HuH-7 (cell line): ENCODE measurements at places on chromosomes 3 and 15.

DNA sequence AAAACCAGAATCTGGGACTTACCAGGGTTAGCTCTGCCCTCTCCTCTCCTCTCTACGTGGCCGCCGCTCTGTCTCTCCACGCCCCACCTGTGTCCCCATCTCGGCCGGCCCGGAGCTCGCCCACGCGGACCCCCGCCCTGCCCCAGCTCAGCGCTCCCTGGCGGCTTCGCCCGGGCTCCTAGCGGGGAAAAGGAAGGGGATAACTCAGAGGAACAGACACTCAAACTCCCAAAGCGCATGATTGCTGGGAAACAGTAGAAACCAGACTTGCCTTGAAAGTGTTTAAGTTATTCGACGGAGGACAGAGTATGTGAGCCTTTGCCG, 5.4 kb downstream of the ISL2 start:
- DNase-seq: no peak

- DNase-seq: no peak
Measured at GRCh38 chr3:151367448-151367847, 17.1 kb downstream of the P2RY12 start.

DNA sequence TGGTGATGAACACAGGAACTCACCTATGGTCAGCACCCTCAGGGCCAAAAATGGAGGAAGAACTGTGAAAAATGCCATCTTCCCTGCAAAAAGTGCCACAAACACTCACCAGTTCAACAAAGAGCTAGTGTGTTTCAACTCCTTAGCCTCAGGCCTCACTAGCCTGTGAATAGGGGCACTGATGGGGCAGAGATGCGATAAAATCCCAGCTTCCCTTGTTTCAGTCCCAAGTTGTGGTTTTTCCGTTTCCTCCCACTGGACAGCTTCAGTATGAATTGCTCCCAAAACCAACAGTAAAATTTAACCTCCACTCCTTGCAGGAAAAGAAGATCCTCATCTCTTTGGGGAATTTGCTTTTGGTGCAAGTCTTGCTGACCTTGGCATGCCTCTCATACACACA, 117.4 kb upstream of the ADAMTS9 start:
- no peak for DNase-seq

- DNase-seq: no peak
Measured at GRCh38 chr3:53083521-53083920, 37.6 kb upstream of the SFMBT1 start.

GRCh38 chr3:73031573-73032103, 29.8 kb upstream of the EBLN2 start:
- no peak for DNase-seq

DNA sequence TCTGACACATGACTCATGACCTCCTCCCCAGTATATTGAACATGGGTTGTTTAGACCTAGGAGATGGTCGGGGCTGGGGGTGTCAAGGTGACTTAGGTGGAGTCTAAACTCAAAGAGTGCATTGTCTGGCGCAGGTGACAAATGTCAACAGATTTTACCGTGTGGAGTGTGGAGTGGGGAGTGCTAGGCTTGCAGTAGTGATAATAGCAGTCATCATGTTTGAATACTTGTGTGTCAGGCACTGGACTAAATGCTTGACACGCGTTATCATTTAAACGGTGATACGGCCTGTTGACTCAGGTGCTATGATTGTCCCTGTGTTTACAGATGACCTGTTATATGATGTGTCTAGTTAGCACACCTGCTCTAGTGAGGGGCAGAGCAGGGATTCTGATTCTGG, 30.8 kb downstream of the MUC20 start:
- no peak for DNase-seq

- no peak for DNase-seq
Measured at GRCh38 chr15:64162478-64162868, 349 bp downstream of the PPIB start.

GRCh38 chr3:126131881-126132750, 48.2 kb upstream of the SLC41A3 start:
- no peak for DNase-seq

- DNase-seq: no peak
Measured at GRCh38 chr3:32562640-32563039, 8.0 kb downstream of the DYNC1LI1 start.

- no peak for DNase-seq
Measured at GRCh38 chr3:159879598-159879997, 109.0 kb upstream of the IL12A start.

GRCh38 chr3:10530241-10530640, 24.9 kb upstream of the ATP2B2 start:
- DNase-seq: no peak

DNA sequence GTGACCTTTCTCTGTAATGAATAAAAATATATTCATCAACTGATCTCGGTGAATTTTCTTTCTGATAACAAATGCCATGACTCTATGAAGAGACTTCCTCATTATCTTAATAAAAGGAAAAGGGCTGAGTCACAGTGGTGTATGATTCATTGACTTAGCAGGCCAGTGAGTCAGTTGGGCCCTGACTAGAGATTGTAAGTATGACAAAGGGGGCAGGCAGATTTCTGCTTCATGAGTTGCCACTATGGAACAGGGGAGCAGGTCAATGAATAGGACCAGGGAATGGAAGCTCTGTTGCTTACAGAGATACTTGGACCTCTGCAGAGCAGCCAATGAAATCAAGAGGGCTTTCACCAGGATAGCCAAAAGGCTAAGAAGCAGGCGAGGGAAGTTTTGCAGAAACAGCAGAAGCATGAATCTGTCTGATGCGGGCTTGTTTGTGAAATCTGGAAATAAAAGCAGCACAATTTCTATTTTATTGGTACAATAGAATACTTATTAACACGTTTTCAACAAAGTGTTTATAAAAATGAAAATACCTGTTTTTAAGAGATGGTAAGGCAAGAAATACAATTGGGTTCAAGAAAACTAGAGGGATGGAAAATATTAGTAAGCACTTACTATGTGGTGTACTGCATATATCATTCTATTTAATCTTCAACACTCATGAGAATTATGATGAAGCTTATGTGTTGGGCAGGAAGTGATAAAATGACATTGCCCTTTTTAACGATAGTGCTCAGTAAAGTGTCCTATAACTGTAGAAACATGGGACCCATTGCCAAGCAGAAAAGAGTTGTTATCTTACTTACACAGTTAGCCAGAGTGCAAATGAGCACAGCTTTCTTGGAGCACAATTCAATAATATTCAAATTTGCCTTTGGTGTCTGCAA, 169.8 kb upstream of the MYRIP start:
- no peak for DNase-seq
